ENCODE measurements at places on chromosomes 2 and 18.
A peak's percentile ranks its signal among the peaks of the same experiment; 100 is the strongest.

DNA sequence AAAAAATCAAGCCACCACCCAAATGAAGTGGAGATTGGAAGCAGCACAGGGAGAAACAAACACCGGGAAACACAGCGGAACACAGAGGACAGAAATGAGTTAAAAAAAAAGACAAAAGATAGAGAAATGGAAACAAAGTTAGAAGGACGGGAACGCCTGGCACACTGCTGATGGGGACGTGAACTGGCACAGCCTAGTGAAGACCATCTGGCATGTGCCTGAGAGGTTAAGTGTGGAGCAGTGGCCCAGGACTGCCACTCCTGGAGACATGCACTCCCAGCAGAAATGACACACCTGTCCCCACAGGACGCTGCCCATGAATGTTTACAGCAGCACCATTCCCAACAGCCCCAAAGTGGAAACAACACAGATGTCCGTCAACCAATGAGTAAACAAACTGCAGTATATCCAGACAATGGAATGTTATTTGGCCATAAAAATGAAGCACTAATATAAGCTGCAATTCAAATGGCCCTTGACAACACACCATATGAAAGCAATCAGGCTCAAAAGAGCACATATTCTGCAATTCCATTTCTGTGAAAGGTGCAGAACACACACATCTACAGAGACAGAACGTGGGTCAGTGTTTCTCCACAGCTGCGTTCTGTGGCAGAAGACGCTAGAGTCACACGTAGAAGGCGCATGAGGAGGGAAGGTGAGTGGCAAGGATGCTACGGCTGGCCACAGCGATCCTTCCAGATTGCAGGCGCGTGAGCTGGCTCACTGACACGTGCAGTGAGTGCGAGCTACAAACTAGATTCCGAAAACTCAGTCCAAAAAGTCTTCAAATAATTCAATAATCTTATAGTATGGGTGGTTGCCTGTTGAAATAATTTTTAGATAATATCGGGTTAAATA lies 24.6 kb downstream of the THAP4 start:
- DNase-seq = no peak

GRCh38 chr2:72347081-72347480 lies 199.4 kb upstream of the CYP26B1 start:
- DNase-seq = no peak

- no peak for DNase-seq
These were observed 25.2 kb upstream of the CASP10 start for GRCh38 chr2:201157694-201158093.

DNA sequence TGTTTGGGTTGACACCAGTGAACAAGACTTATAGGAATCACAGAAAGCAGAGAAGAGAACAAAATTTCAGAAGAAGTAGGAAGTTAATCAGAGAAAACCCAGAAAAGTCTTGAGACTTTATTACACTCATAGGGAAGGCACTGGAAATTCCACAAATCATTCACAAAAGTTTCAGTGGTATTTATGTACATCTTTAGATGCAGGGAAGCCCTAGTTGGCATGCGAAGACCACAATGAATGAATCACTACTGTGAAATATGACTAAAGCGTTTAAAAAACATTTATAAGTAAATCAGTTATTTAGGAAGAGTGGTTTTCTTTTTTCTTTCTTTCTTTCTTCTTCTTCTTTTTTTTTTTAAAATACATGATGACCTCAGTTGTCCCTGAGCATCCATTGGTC lies 105.1 kb downstream of the NUP35 start:
- DNase-seq = no peak

DNA sequence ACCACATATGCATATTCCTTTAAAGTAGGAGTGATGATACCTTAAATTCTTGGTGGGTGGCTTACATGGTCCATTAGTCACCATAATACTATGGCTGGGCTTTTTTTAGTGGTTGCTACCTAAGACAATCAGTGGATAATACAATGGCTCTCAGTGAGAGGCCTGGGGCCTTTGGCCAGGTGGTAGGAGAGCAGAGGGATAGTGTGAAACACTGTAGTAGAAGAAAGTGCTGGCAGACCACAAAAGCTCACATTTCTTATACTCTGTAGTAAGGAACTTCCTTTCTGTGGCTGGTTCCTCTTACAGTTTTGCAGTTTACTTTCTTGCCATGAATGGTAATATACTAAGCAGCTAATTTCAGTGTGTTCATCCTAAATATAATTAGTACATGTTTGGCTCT lies 583.5 kb downstream of the XIRP2 start:
- no peak for DNase-seq

DNA sequence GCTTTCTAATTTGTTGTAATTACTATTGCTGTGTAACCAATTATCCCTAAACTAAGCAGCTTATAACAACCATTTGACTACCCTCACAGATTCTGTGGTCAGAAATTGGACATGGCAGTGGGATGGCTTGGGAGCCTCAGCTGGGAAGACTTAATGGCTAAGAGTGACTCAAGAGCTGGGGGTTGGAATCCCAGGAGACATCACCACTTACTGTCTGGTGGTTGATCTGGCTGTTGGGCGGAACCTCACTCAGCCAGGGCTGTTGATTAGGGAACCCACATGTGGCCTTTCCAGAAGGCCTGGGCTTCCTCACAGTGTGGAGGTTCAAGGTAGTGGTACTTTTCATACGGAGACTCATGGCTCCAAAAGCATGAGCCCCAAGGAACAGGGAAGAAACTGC lies 49.8 kb downstream of the E2F6 start:
- DNase-seq = peak; percentile 47
